Caudate nucleus (tissue), 63 donors: ENCODE measurements at places on chromosomes 5 and 9.

- DNase-seq: no peak
These were observed 31.9 kb upstream of the C5orf58 start for GRCh38 chr5:170200876-170201275.

DNA sequence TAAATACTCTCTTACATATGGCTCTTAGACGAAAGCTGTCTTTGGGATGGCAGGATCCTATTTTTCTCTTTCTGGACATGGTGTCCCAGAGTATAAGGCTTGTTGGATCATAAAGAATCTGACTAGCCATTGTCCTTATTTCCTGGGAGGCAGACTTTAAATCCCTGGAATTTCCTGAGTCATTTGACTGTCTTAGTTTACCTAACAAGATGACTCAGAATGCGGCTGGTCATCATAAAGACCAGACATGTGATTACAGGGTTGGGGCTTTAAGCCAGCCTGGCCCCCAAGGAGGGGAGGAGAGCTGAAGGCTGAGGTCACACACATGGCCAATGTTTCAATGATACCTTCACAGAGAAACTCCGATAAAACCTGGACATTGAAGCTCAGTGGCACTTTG, 37.2 kb downstream of the FAM240B start:
- no peak for DNase-seq

- no peak for DNase-seq
These were observed 2.8 kb upstream of the GADD45G start for GRCh38 chr9:89601856-89602562.

- no peak for DNase-seq
These were observed 871 bp downstream of the TRIO start for GRCh38 chr5:14143841-14144585.

- no peak for DNase-seq
These were observed 54.7 kb downstream of the DPYSL3 start for GRCh38 chr5:147454996-147455677.

DNA sequence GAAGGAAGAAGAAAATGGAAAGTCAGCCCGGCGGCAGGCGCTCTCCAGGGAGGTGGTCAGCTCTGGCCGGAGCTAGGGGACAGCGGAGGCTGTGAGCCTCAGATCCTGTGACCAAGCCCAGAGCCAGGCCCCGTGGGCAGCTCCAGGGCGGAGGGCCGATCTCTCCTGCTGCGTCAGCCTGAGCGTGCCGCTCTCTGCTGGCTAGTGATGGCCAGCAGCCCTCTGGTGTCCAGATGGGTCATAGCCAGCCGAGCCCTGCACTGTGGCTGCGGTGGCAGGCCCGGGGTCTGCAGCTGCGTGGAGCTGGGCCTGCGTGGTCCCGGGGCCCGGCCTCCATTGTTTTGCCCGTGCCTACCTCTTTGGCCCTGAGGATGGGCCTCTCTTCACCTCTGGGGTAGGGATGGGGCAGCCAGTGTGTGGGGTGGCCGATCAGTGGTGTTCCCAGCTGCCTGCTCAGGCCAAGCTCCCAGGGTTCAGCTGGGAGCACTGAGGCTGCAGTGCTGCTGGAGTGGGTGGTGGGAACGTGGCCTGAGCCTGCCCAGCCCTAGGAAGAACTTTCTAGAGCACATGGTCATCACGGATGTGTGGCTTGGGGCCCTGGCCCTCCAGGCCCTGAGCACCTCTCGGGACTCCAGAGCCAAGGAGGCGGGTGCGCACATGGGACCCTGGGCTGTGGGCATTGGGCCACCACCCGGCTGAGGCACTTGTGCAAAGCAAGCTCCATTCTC, 17.1 kb upstream of the NRARP start:
- DNase-seq: peak; percentile 81

GRCh38 chr9:104238668-104239067, 144.6 kb downstream of the SMC2 start:
- no peak for DNase-seq

DNA sequence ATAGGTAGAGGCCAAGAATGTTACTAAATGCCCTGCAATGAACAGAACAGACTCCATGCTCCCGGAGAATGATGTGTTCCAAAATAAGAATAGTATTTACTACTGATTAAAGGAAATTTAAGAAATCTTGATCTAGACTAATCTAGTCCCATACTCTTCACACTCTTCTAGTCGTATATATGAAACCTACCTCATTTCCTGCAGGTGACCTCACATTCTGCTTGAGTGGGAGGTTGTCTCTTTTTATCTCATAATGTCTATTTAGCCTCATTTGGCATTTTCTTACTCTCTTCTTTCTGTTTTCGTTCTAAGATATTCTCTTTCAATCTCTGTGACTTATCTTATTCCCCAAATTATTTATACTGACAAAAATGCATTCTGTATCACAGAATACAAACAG, 9.2 kb upstream of the SHOC1 start:
- no peak for DNase-seq

DNA sequence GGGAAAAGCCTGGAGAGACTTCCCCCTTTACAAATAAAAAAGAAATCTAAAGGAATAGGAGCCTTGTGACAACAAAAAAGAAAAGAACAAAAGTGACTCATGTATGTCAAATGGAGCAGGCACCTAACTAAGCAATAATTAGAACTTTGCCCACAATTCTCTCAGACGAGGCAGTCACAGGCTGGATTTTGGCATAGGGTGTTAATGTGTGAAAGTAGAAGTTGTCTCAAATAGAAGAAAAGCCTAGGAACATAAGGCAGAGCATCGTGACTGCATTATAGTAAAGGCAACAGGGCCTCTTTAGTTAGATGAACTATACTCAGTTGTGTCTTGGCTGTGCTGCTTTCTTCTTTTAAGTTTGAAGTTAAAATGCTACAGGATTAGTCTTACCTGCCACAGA, 219.9 kb upstream of the TMEM161B start:
- no peak for DNase-seq

- DNase-seq: no peak
These were observed 81.5 kb downstream of the AMBP start for GRCh38 chr9:113996531-113997001.

- no peak for DNase-seq
These were observed 133.4 kb downstream of the SUSD1 start for GRCh38 chr9:112041536-112042243.

DNA sequence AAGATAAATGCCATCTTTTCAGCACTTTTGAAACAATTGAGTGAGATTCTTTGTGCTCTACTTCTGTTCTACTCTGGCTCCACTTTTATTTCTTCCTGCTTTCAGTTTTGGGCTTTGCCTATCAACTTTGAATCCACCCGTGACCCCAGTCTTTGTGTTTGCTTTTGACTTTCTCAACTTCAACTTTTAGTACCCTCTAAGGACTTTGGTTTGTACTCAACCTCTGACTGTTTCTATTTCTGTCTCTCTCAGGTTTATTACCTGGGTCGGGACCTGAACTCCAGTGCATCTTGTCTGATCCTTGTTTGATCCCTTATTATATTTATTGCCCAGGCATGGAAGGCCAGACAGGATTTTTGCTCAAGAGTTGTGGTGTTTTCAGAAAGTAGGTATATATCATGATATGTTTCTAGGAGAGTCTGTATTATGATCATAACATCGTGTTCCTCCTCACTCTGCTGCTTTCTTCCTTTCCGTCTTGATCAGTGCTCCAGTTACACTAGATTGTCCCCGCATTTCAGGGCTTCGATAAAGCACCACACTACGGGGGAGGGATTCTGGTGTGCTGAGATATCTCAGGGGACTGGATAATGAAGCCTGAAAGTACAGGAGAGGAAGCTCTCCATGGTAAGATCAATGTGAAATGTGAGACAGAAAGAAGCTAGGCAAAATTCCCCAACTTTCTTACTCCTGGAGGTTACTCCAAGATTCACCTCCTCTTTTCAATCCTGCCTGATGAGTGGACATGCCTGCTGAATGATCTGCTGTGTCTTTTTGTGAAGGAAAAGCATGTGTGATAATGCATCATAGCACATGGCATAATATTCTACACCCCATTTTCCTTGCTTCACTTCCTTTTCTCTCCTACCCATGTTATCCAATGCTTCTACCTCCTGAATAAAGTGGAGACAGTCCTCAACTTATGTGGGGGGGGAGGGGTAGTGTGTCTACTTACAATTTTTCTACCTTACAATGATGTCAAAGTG, 155.5 kb upstream of the GRIN3A start:
- DNase-seq: no peak

DNA sequence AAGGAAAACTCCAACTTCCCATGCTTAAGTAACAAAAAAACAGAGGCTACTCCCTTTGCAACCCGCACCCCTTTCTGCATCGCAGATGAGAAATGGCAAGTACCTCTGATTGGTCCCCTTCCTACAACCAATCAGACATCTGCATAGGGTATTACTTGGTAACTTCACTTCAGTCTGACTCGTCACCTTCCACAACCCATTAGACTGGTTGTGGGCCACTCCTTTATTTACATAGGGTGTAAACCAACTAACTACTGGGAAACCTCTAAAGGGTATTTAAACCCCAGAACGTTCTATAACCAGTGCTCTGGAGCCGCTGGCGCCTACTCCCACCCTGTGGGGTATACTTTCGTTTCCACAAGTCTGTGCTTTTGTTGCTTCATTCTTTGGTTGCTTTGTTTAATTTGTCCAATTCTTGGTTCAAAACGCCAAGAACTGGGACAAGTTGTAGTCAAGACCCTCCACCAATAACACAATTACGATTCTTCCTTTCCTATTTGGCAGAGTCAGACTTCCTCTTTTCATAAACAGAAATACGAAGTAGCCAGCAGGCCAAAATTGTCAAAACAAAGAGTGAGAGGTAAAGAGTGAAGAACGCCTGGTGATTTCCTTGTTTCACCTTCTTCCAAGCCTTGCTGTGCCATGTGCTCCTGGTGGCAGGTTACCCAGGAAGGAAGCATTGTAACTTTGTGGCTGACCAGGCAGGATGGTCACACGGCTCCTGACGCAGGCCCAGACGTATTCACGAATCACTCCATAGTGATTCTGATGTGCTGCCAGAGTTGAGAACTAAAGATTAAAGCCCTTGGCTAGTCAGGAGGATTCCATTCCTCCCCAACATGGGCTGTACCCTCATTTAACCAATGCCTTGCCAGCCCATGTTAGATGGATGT, 477.4 kb downstream of the ARHGEF28 start:
- DNase-seq: no peak

- DNase-seq: no peak
These were observed 266.8 kb upstream of the NREP start for GRCh38 chr5:112023766-112024165.

GRCh38 chr5:1908931-1909330, 26.2 kb upstream of the IRX4 start:
- DNase-seq: no peak

- no peak for DNase-seq
These were observed 35.6 kb downstream of the TNFSF8 start for GRCh38 chr9:114894609-114895433.

DNA sequence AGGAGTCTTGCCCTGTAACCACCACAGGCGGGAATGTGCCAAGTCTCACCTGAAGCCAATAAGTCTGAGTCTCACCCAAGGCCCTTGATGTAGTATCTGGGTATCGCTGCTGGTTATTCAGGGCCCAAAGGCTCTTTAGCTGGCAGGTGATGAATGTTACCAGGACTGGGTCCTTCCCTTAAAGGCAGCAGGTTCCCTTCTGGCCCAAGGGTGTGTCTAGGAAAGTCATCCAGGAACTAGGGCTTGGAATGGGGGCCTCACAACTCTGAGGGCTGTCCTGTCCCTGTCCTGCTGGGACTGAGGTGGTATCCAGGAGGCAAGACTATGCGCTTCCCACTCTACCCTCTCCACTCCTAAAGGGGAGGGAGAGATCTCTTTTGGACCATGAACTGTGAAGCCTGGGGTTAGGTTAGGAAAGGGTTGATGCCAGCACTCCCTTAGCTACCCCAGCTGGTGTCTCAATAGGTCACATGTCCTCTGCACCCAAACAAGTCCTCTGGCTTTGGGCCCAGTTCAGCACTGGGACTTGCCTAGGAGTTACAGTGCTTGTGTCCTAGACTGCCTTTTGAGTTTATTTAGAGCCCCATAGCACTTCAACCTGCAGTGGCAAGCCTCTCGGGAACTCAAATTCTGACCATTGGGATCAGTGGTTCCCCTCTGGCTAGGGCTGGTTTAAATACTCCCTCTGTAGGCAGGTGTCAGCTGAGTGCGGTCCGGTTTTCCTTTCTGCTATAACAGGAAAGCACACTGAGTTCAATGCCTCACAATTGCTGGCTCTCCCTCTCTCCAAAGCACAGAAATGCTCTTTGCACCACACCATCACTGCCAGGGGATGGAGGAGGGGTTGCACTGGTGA, 22.5 kb upstream of the RANBP3L start:
- DNase-seq: no peak
